ENCODE measurements at places on chromosomes 1 and 21. TPM values are rescaled to one million over a fixed set of nuclear protein-coding genes. Genes with fewer than 3 reads are reported as not detected.

Gene HAO2
- total RNA-seq: not detected

Gene STIL
- total RNA-seq: 69.9 TPM

Gene DCDC2B
- not detected for total RNA-seq

Gene TRIM58
- total RNA-seq: not detected

DNA sequence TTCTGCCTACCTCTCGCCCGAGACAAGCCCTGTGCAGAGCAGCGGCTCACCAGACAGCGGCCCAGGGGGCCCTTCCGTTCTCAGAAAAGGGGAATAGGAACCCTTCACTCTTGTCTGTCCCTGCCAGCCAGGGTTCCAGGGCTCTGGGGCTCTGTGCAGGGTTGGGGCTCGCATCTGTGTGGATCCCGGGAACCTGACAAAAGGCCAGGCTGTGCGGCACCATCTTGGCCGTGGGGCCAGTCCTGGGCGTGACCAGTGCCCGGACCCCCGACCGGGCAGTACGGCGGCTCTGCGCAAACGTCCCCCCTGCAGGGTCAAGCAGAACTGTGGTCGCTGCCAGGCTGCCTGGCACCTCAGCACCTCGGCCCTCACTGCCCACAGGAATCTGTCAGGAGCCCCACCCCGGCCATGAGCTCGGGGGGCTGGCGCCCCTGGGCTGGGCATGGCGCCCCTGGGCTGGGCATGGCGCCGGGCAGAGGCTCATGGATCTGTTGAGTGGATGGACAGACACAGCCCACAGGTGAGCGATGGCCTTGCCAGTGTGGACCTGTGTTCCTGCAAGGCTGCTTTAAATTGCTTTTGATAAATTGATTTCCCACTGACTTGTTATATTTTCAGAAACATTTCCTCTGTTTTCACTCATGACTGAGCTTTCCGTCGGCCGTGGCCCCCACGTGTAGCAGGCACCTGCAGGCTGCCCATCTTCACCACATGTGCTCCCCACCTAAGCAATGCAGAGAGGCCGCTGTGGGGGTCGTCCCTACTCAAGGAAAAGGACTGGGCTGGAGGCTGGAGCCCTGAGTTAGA lies 59.0 kb downstream of the SLX9 start:
- DNase-seq: no peak

Gene SPRR2F
- not detected for total RNA-seq

Gene HEYL
- 1.1 TPM for total RNA-seq

- DNase-seq: no peak
Measured at GRCh38 chr1:28370239-28371009, 884 bp downstream of the PHACTR4 start.

GRCh38 chr1:175646439-175647209 lies 96.8 kb downstream of the TNR start:
- DNase-seq: no peak

- no peak for DNase-seq
Measured at GRCh38 chr1:55276671-55277376, 61.7 kb upstream of the USP24 start.

- no peak for DNase-seq
Measured at GRCh38 chr1:228158151-228159007, 7.2 kb upstream of the IBA57 start.

DNA sequence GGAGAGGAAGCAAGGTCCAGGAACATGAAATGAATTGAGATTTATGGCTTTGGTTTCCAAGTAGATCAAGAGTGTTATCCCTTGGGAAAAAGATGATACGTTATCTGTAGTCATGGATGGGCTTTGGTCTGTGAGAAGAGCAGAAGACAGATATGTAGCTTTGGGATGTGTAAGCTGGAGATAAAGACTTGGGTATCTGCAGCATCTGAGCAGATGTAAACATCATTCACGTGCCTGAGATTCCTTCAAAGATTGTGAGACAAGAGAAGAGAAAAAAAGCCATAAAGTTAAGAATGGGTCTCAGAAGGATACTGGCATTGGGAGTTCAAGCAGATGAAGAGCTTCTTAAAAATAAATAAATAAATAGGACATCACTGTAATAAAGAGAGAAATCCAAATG lies 217.8 kb downstream of the PTPRC start:
- no peak for DNase-seq

Gene RNU1-4
- 1,082 TPM for total RNA-seq

Gene KIF21B
- total RNA-seq: 58.1 TPM

GRCh38 chr1:7046314-7046713 lies 261.1 kb downstream of the CAMTA1 start:
- no peak for DNase-seq

Gene LMOD1
- not detected for total RNA-seq

DNA sequence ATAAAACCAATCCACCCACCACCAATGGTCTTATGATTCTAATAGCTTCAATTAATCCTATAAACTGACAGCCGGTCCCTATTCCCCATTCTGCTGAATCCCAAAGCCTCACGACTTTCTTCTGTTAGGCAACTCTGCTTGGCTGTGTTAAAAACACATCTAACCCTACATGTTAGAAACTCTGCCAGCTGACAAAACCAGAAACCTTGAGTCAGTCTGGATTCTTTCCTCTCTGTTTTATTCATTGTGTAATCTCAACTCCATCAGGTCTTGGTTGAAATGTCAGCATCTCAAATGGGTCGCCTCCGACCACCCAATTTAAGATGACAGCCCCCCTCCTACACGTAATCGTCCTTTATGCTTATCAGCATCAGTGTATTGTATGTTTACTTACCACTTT lies 312.1 kb downstream of the DISC1 start:
- DNase-seq: no peak

DNA sequence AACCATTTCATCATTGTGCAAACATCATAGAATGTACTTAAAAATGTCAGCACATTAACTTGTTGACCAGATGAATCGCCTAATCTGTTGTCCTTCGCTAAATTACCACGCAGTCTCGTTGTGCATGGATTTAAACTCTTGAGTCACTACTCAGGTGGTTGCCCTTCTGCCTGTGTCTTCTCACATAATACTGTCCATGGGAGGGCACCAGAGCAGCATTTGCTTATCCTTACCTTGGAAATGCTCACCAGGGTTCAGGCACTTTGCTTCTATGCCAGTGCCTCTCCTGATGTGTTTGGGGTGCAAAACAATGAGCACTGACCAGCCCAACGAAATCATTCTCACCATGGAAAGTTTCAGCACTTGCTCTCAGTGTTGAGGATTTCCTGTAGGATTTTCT lies 559.9 kb downstream of the RWDD3 start:
- no peak for DNase-seq

DNA sequence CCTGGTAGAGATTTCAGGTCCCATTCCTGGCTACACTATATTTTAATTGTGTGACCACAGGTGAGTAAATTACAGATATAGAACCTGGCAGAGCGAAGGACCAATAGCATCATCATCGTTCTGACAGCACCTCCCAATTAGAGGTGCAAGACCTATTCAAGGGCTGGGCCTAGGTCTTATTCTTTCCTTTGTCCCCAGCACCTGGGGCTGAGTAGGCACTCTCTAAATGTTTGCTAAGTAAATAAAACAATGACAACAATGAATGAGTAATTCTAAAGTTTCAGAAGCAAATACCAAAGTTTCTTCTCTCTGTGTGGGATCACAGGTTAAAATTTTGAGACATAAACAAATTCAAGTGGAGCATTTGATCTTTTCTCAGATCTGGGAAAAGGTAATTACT lies 32.7 kb downstream of the BEND5 start:
- no peak for DNase-seq

DNA sequence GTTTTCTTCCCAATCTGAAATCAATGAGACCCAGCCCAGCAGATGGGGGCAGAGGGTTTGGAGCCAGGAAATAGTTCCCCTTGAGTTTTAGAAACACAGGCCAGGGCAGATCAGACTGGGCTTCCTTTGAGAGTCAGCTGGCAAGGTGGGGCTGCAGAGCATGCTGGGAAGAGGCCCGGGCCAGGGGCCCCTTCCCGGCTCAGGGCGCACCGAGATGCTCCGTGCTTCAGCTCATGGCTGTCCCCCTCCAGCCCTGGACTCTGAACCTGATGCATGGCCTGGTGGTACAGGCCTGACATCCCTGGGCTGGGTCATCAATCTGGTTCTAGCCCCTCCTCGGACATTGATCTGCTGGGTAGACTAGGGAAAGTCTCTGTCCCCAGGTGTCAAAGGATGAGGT lies 65.1 kb upstream of the RUNX3 start:
- no peak for DNase-seq

Gene TMEM53
- 5.2 TPM for total RNA-seq

- no peak for DNase-seq
Measured at GRCh38 chr1:110616587-110616986, 10.4 kb upstream of the KCNA2 start.

DNA sequence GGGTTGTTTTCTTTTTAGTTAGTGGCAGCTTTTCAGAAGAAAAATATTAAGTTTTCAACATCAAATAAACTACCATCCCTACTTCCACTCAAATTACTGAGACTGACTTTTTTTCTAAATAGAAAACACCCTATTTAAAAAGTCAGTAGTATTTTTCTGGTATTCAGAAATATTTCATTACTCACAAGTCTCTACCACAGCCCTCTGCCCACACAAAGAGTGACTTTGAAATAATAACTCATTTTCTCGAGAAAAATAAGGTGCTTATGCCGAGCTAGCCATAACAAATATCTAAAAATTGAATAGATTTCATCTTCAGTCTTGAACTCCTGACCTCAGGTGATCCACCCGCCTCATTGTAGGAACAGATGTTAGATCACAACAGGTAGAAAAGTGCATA lies 41.8 kb upstream of the USP25 start:
- DNase-seq: no peak

Gene P3H1
- total RNA-seq: 45.7 TPM

DNA sequence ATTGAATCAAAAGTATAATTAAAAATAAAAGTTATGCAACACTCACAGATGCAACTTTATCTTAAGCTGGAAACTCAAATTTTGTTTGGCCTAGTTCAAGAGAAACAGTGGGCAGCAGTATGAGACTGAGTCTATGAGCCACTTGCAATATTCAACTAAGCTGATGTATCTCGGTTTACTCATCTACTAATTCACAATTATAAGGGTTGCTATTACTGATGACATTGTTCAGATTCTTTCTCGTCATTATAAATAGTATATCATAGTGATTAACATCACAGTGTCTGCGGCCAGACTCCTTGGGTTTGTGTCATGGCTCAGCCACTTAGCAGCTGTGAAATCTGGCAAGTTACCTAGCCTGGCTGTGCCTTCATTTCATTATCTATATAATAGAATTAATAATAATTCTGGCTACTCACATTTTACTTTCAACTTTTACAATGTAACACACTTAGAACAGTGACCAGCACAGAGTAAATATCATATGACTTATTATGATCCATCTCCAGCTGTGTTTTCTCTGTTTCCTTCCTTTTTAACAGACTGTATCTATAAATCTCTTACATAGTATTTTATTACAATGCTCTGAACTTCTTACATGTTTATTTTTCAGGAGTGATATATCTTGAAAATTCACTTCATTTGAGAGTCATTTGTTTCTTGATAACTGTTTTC lies 194.3 kb upstream of the RGS18 start:
- DNase-seq: no peak

- no peak for DNase-seq
Measured at GRCh38 chr1:246178717-246179311, 328.3 kb downstream of the SMYD3 start.

Gene PALMD
- total RNA-seq: not detected

DNA sequence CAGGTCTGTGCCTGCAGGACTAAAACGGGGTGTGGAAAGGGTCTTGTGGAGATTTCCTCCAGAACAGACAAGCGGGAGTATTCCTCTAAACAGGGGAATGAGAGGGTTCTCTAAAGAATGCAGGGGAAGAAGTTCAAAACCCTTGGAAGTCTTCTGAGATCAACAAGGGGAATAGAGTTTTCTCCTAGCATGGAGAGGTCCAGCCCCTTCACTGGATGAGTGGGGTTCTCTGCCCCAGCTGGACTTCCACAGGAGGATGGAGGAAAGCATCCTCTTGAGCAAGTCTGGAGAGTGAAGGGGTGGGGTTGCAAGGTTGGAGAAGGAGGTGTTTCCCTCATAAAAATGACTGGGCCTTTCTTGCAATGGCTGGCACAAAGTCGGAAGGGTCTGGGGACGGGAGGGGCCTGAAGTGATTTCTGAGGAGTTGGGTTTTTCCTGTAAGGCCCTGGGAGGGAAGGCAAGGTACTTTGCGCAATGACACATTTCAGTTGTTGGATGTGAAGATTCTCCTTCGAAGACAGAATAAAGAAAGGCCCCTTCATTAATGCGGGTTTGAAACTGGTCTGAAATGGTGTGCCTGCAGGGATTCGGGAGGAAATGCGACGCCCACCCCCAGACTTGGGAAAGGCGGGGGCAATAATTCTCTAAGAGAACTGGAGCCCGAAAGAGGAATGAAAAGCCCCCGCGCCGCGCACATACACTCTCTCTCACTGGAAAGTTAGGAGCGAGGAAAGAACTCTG lies 884 bp downstream of the SPATA6 start:
- DNase-seq: no peak

Gene IRF6
- total RNA-seq: 1.0 TPM

- DNase-seq: no peak
Measured at GRCh38 chr1:24048205-24048869, 63.6 kb downstream of the MYOM3 start.

Gene COL11A1
- not detected for total RNA-seq

Gene S100A7
- total RNA-seq: not detected

- no peak for DNase-seq
Measured at GRCh38 chr1:181919542-181919941, 142.0 kb downstream of the ZNF648 start.

DNA sequence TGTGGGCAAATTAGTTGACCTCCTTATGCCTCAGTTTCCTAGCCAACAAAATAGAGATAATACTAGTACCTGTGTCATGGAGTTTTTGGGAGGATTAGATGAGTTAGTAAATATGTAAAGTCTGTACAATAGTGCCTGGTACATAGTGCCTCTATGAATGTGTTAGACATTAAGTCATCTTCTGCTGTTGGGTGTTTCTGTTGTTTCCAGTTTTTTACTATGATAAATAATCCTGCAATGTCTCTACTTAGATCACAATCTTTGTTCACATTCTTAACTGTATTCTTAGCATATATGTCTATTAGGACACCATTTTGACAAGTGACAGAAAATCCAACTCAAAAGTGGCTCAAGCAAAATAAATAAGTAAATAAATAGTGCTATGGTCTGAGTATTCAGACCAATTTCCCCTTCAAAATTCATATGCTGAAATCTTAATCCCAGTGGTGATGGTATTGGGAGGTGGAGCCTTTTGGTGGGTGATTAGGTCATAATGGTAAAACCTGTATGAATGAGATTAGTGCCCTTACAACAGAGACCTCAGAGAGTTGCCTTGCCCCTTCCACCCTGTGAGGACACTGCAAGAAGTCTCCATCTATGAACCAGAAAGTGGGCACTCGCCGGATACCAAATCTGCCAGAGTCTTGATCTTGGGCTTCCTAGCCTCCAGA lies 84.3 kb downstream of the DIRAS3 start:
- no peak for DNase-seq

GRCh38 chr1:51527144-51527543 lies 8.1 kb upstream of the EPS15 start:
- DNase-seq: no peak

Gene FCRL6
- total RNA-seq: not detected

Gene HCRTR1
- not detected for total RNA-seq

- DNase-seq: no peak
Measured at GRCh38 chr1:113325022-113325421, 65.3 kb upstream of the MAGI3 start.

- no peak for DNase-seq
Measured at GRCh38 chr1:207241164-207241934, 80.1 kb upstream of the CD55 start.

Gene RHEX
- total RNA-seq: not detected

GRCh38 chr21:33886321-33886720 lies 29.3 kb downstream of the ATP5PO start:
- no peak for DNase-seq

- DNase-seq: peak; percentile 59
Measured at GRCh38 chr1:28449904-28450303, 55.9 kb upstream of the RCC1 start.

Gene LYPD8
- total RNA-seq: not detected
